ENCODE measurements at places on chromosomes 7 and 10.

- DNase-seq: no peak
These were observed 42.5 kb upstream of the TMEM213 start for GRCh38 chr7:138755331-138755747.

GRCh38 chr10:69217119-69217754, 2.9 kb upstream of the HKDC1 start:
- DNase-seq: no peak

DNA sequence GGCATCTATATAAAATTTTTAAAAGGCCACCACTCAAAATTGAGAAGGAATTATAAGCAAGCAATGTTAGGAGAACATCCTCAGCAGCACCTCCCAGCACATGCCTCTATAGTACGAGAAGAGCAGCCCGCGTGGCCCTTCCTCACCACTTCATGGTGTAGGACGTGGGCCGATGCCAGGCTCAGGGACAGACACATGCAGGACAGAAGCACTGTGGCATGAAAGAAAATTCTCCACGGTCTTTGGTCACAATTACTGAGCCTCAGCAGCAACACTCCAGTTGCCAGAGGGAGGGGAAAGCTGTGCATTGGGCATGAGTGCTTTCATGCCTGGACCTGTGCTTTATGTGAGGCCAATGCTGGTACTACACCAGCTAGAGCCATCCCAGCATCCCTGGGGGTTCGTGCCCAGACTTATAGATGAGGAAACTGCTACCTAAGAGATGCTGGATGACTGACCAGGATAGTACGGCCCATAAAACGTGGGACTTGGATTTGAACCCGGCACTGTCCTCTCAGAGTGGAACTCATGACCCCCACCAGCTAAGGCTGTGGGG, 164.7 kb downstream of the ADAM12 start:
- DNase-seq: no peak

GRCh38 chr10:29370097-29371092, 81.5 kb downstream of the LYZL1 start:
- DNase-seq: no peak

GRCh38 chr7:78769481-78770101, 683.9 kb downstream of the MAGI2 start:
- DNase-seq: no peak

DNA sequence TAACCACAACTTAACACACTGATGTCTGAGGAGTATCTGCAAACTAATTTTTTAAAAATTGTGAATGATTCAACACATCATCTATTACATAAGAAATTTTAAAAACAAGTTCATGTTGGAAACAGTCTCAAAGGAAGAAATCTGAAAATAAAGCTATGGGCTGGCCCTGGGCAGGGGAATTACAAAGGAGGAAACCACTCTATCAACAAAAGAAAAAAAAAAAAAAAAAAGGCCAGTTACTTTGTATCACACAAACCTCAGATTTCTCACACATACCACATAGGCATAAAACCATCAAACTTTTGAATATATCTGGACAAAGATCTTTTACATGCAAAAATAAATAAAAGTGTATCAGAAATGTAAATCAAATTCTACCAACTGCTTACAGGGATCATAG, 20.8 kb downstream of the TIAL1 start:
- DNase-seq: no peak

- DNase-seq: no peak
These were observed 596.0 kb upstream of the FOXK1 start for GRCh38 chr7:4085937-4086691.

GRCh38 chr7:80134536-80135308, at the start of gene GNAI1:
TSS of gene GNAI1 (plus strand) at chr7:80134831. CDS start at chr7:80135161, 330 bp downstream.
- DNase-seq: no peak

DNA sequence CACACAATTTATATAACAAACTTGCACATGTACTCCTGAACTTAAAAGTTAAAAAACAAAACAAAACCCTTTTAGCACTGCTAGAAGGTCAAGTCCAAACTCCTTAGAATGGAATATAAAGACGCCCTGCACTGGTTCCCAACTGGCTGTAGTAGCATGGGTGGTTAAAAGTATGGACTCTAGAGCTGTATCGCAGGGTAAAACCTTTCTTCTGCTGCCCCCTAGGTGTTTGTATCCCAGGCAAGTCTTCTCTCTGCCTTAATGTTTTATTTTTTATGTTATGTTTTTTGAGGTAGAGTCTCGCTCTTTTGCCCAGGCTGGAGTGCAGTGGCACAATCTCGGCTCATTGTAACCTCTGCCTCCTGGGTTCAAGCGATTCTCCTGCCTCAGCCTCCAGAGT, 35.2 kb downstream of the LSMEM1 start:
- no peak for DNase-seq

GRCh38 chr7:42926204-42926603, 5.8 kb downstream of the PSMA2 start:
- no peak for DNase-seq

DNA sequence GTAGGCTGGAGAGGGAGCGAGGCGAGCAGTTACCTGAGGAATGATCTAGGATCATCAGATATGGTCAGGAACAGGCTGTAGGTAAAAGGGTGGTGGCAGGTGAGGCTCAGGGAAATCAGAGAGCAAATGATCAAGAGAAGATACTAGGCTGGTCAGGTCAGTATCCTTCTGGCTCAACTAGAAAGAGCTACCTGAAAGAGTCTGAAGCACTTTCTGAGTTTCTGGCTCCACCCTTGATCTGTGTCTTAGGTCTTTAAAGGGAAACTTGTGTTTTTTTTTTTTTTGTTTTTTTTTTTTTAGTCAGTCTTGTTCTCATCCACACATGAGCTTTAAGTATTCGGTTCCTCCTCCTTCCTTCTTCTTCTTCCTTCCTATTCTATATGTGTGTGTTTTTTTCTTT, 10.5 kb downstream of the ADAM22 start:
- no peak for DNase-seq

GRCh38 chr7:44768628-44769371, 20.2 kb downstream of the ZMIZ2 start:
- no peak for DNase-seq

GRCh38 chr7:150507947-150508602, 6.6 kb upstream of the GIMAP7 start:
- DNase-seq: no peak

DNA sequence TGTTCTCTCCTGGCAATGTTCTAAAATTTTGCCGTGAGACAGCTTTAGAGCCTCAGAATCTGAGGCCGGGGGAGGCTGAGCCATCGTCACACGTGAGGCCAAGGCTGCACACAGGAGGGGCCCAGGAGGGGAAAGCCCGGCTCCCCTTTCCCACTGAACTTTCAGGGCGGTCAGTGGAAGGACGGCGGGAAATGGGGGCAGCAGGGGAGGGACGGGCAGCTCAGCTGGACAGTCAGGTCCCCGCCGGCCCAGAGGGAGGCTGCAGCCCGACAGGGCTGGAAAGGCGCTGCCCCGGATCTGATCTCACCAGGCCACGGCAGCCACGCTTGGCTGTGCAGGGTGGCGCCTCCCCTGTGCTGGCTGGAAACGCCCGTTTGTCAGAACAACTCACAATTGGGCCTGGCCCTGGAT, 43.3 kb upstream of the ADGRA1 start:
- no peak for DNase-seq

DNA sequence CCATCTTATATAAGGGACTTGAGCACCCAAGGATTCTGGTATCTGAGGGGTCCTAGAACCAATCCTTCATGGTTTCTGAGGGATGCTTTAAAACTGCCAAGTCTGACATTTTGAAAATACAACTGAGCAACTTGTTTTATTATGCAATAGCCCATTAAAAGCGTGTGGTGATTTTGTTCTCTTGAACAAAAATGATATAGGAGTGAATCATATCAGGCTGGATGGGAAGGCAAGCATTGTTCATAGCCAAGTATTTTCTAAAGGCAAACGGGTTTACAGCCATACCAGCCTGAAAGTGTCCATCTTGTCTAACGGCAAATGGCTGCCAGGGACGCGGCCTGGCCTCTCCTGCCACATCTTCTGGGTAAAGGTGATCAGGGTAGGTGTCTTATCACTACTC, 23.4 kb downstream of the RPP38 start:
- DNase-seq: no peak

GRCh38 chr7:100612730-100613390, 520 bp downstream of the MOSPD3 start:
- no peak for DNase-seq

GRCh38 chr7:22805227-22805626, 17.4 kb downstream of the TOMM7 start:
- DNase-seq: no peak

- DNase-seq: no peak
These were observed 7.6 kb upstream of the TMEM236 start for GRCh38 chr10:17744341-17744861.

DNA sequence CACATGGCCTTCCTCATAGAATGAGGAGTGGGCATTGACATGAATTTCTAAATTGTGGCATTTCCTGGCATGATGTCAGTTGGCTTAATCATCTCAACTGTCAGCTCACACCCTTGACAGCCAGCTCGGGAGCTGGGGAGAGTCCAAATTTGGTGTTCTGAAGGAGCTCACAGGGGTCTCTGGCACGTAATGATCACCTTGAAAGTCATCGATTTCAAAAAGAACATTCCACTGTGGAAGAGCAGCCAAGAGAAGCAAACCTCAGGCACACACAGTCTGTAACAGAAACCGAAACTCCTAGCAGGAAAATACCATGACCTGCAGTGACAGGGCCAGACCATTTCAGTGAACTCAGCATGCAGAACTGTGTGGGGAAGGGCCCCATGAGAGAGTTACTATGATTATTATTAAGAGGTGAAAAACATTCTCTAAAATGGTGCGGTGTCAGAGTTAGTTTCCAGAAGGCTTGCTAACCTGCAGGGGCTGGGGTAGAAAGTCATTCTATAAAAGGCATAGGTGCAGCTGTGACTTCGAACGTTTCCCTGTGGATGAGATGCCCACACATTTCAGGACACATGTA, 26.4 kb upstream of the KLF6 start:
- peak; percentile 65 for DNase-seq

- DNase-seq: no peak
These were observed 14.8 kb downstream of the NFE2L3 start for GRCh38 chr7:26166684-26167266.

DNA sequence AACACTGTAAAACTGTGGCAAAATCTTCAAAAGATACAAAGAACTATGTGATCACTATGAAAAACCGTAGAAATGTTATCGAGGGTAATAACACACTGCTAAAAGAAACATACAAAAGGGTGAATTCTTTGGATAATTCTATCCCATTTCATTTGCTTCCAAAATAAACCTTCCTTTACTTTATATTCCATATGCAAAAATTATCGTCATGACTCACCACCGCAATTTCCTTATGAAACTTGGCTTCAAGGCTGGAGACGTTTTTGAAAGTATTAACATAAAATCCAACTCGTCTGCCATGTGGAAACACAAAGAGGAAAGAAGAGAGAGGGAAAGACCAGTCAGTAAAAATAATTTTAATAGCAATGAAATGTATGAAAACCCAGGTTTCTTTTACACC, 165.2 kb downstream of the AMPH start:
- DNase-seq: no peak

- DNase-seq: no peak
These were observed 1071.1 kb downstream of the XPNPEP1 start for GRCh38 chr10:108852211-108852610.

DNA sequence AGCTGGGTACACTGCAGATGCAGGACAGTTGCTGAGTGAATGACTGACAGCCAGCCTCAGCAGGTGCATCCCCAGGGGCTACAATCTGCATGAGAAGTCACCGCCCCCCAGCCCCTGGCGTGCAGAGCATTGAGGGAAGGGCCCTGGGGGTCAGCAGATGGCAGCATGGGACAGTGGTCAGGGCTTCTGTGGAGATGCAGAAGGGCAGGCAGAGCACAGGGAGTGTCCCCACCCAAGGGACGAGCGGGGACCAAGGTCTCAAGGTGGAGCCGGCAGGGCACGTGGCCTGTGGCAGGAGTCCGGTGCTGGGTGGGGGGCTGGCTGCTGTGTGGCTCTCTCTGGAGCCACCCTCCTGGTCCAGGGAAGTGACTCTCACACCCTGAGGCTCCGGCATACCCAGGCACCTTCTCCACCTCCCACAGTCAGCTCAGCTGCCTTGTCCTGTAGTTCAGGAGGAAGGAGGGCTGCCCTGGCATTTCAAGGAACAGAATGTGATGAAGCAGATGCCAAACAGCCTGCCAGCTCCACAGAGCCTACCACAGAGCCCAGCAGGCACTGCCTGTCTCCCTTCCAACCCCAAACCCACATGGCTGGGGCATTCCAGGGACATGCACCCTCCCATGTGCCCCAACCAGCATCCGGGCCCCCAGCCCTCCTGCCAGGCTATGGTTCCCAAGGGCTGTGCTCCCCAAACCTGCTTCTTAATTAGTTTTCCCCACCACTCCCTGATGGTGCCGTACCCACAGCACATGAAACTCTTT, 114.5 kb downstream of the TMEM130 start:
- no peak for DNase-seq

- DNase-seq: no peak
These were observed 354.1 kb upstream of the VSTM2A start for GRCh38 chr7:54187886-54188685.

DNA sequence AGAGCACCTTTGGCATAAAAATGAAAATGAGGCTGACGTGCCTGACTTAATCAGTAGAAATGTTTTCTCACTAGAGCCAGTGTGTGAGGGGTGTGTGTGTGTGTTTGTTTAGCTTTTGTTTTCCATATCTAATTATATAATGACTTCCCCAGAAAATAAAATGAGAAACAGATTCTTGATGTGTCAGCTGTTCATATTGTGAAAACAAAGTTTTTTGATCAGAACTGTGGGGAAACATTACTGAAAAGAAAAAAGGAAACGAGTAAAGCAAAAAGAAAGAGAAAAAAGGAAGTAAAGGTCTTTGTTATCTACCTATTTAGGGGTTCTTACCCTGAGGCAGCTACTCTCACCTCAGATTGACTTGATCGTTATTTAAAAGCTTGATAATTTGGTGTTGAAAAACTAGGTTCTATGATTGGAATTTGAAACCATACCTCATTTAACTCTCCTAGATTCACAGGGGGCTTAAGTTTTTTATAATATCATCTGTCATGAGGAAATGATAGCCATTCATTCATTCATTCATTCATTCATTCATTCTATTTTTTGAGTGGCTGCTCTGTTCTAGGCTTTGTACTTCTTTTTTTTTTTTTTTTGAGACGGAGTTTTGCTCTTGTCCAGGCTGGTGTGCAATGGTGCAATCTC, 58.0 kb downstream of the CREM start:
- DNase-seq: no peak

- no peak for DNase-seq
These were observed 17.5 kb upstream of the SNX8 start for GRCh38 chr7:2331707-2332106.

DNA sequence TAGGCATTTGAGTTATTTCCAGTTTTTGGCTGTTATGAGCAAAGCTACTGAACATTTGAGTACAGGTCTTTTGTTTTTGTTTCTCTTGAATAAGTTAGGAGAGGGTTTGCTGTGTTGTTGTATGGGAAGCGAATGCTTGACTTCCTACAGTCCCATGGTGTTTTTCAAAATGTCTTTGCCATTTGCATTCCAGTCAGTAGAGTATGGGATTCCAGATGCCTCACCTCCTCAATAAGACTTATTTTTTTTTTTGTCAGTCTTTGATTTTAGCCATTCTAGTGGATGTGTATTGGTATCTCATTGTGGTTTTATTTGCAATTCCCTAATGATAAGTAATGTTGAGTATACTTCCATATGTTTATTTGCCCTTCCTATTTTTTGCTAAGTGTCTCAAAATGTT, 19.4 kb downstream of the CDK13 start:
- no peak for DNase-seq
